Urinary bladder (tissue), 4 donors: ENCODE measurements at places on chromosomes 6 and 20. TPM values are rescaled to one million over a fixed set of nuclear protein-coding genes. Genes with fewer than 3 reads are reported as not detected.

The EIF6 gene
- 66.2 TPM for total RNA-seq

The THEMIS gene
- 0.26 TPM for total RNA-seq

- no peak for DNase-seq
Measured at GRCh38 chr6:157490611-157491269, 109.8 kb downstream of the ZDHHC14 start.

GRCh38 chr6:169714178-169714577 lies 10.1 kb downstream of the PHF10 start:
- DNase-seq, result no peak

- no peak for DNase-seq
Measured at GRCh38 chr20:35947489-35947888, 6.8 kb downstream of the SCAND1 start.
